ENCODE measurements at places on chromosomes 5 and 9.

- DNase-seq = no peak
Observed at GRCh38 chr5:57698802-57699201, 216.2 kb upstream of the ACTBL2 start.

DNA sequence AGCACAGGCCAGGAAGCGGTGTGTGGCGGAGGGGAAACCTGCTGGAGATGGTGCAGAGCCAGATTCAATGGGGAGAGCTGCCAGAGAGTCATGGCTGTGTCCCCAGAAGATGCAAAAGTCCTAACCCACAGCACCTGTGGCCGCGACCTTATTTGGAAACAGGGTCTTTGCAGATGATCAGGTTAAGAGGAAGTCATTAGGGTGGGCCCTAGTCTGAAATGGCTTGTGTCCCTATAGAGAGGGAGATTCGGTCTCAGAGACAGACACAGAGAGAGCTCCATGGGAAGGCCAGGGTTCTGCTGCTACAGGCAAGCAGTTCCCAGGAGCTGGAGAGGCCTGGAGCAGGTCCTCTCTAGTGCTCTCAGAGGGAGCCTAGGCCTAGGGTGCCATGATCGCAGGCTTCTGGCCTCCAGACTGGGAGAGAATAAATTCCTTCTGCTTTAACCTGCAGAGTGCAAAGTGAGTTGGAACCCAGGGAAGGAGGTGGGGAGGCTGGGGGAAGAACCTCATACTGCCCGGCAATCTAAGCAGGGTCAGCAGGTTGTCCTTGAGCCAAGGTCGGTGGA lies 1.9 kb upstream of the LPCAT1 start:
- DNase-seq = no peak

DNA sequence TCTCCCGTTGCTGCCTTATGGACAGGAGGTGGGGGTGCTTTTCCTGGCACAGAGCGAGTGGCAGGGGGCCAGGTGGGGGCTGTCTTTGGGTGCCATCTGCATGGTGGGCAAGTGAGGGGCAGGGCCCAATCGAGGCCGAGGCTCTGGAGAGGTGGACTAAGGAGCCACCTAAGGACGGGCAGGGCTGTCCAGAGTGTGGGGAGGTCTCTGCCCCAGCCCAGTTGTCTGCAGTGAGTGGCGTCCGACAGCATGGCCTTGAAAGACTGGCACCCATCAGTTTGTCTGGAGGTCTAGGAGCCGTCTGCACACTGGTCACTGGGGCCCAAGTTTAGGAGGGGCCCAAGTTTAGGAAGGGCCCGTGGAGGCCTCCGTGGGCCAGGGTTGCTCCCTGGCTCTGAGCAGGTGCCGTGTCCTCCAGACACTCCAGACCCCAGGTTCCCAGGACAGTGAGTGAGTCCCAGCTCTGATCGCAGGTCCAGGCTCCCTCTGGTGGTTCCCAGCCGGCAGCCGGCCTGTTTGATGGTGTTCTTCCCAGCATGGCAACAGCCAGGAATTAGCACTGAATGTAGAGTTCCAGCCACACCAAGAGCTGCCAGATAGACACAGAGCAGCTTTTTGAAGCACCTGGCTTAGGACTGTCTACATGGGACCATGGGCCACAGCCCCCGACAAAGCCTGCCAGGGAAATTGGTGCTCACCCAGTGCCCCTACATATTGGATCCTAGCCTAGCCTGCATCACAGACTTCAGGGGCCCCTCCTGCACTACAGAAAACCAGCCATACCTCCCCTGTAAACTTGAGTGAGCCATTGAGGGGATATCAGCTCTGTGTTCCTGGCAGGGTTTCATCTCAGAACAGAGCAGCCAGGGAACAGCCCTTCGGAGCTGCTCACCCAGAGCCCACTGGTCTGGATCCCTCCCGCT lies 120.9 kb downstream of the WNK2 start:
- DNase-seq = no peak

DNA sequence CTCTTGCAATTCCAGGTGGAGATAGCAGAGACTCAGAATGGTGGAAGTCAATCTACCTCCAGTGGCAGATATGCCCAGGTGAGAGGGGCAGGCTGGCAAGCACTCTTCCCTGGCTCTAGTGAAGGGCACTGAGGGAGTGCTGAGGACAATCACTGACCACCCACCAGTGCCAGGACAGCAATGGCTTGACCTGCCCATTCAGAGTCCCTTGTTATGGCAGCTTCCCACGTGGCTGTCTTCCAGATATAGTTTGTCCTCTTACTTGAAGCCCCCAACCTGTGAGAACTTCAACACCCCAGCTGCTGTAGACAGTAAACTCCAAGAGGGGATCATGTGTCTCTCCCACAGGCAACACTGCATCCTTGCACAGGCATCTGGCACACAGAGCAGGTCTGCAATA lies 104.7 kb downstream of the LHFPL2 start:
- DNase-seq = no peak

DNA sequence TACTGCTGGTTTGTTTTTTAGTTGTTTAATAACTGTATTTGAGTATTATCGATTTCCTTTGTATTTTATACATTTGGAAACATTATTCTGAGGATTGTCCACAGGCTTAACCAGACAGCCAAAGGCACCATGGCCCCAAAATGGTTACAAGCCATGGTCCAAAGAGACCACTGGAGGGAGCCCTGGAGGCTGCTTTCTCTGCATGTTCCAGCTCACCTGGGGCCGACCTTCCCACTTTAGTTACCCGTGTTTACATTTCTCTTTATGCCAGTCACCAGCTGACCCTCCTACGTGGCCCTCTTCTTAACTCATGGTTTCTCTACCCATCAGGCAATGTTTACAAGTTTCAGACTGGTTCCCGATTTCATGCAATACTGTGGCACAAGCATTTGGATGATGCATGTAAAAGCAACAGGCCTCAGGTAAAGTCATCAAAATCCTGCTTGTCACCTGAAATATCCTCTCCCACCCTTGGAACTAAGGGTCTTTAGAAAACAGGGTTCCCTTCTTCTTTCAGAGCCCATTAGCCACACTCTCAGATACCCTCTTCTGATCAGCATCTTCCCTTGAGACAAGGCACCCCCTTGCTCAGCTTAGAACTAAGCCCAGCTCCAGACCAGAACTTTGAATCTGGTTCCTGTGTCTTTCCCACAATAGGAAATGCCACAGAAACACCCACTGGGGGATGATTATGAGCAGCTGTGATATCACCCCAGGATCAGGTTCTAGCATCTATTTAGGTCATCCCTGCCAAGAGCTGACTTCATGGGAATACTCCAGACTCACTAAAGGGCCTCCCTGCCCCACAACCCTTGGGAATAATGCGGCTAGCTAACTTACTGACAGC lies 49.9 kb upstream of the GARNL3 start:
- DNase-seq = no peak

DNA sequence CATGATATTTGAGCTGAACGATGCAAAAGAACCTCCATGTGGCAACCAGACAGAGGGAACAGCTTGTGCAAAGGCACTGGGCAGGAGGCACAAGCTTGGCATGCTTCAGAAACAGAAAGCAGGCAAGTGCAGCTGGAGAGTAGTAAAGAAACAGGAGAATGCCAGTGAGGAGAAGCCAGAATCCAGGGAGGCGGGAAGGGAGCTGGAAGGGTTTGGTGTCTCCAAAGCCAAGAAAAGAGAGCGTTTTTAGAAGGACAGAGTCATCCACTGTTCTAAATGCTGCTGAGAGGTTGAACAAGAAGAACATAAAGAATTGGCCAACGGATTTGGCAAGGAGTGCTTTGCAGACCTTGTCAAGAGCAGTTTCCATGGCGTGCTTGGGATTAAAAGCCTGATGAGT lies 124.7 kb downstream of the TLE1 start:
- DNase-seq = no peak

DNA sequence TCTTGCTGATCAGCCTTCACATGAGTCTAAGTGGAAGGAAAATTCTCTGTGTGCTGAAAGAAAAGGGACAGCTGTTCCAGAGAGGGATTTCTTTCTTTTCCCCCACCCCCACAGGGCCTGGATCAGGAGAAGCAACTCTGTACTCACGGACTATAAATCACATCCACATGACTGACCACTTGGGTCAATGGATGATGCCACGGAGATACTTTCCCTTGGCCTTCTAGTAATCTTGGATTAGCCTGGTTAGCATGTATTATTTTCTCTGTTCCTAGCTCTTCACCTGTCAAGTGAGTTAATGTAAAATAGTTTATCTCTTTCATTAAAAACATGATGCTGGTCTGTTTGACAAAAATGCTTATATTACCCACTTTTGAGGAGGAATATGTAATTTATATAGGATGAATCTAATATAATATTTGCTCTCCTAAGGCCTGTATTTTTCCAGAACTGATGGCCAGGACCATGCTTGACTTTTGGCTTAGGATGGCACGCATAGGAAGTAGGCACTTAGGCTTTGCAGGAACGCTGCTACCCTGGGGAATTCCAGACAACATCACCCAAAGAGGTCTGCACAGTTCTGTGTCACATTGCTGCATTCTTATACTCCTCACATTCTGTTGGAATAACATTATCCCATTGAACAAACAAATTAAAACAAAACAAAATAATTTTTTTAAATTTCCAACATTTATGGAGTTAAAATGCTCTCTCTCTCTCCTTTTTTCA lies 892.1 kb downstream of the TLE1 start:
- DNase-seq = no peak

DNA sequence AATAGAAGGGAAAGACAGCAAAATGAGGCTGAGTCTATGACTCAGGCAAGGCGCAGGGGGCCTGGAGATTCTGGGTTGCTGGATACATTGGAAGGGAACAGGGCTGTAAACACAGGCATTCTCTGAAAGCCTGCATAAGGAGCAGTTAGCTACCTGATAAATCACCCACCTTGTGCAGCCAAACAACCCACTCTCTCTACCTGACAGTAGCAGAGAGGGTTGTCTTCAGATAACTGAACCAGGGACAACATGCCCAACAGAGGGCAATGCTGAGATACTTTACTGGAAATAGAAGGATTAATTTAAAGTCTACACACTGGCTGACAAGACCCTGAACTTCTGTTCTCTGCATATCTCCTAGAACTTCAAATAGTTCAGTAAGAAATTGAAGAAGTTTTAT lies 161.6 kb downstream of the KCTD16 start:
- no peak for DNase-seq

DNA sequence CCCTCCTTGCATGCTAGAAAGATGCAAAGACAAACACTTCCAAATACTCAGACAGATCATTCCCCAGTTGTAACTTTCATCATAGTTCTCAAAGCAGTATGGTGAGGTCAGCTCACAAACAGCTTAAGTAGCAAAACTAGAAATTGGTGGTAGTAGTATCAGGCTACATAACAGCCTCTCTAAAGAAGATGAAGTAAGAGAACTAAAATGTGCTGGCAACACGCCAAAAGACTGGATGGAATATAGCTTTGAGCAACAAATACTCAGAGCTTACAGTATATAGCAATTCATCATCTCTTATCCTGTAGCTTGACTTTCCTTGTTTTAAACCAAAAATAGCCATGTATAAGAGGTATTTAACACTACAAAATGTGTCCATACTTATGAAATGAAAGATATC lies 7.5 kb downstream of the PFDN1 start:
- no peak for DNase-seq

- DNase-seq = no peak
Observed at GRCh38 chr5:137466889-137467288, 32.2 kb downstream of the SPOCK1 start.

Data from stimulated activated CD8-positive, alpha-beta memory T cell treated with anti-CD3 and anti-CD28 coated beads, Interleukin-15, amount 100 ng/mL, for 4 hours (primary cell).